ENCODE measurements at places on chromosomes 5 and 9.

GRCh38 chr5:171207256-171207847 is 101.7 kb upstream of the TLX3 start:
- no peak for DNase-seq

- no peak for DNase-seq
These were observed 29.2 kb downstream of the KLF4 start for GRCh38 chr9:107460153-107461023.

DNA sequence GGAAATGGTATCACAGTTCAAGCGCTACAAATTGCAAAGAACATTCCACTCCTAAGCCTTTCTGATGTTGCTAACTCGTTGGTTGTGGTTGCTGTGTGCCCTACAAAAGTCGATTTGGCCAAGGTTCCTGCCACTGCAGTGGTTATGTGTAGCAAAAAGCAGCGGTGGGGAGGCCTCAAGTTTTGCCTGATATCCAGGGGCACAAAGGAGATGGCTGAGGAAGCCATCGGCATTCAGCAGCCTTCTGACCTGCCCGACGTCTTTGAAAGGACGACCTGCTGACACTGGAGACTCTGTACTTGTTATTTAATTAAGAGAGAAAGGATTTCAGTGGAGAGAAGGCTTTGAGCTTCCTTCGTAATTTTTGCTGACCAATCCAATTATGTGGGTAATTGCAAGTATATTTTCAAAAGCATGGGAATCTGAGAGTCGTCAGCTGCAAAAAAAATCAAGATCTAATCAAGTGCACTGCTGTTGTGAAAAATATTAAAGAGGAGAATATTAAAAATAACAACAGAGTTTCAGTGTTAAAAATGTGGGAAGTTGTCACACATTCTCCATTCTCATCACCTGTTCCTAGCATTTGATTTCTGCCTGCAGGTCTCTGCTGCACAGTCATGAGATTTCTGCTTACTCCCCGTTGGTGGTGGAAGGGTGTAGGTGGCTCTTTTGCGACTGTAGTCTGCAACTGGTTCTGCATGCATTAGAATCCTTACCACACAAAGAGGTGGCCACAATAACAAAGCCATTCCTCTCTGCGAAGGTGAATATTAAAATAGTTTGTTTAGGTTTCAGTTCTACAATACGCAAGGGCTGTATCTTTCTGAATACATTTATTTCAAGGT is 319.2 kb downstream of the IRX2 start:
- no peak for DNase-seq

DNA sequence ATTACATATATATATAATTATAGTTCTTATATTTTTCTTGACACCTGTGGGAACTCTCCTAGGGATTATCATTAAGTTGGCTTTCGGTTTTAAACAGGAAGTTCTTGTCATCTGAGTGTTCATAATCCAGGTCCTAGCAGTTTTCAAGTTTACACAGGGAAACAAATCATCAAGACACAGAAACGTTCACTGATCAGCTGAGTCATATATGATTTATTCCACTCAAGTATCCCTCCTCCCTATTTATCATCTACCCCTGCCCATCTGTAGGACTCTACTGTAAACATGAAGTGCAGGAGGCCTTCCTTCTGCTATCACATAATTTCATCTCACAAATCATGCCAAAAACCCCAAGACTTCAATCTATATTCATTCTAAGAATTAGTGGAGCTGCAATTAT is 6.3 kb downstream of the SLC25A51 start:
- no peak for DNase-seq

GRCh38 chr5:100479079-100479688 is 56.0 kb upstream of the FAM174A start:
- peak; percentile 70 for DNase-seq

DNA sequence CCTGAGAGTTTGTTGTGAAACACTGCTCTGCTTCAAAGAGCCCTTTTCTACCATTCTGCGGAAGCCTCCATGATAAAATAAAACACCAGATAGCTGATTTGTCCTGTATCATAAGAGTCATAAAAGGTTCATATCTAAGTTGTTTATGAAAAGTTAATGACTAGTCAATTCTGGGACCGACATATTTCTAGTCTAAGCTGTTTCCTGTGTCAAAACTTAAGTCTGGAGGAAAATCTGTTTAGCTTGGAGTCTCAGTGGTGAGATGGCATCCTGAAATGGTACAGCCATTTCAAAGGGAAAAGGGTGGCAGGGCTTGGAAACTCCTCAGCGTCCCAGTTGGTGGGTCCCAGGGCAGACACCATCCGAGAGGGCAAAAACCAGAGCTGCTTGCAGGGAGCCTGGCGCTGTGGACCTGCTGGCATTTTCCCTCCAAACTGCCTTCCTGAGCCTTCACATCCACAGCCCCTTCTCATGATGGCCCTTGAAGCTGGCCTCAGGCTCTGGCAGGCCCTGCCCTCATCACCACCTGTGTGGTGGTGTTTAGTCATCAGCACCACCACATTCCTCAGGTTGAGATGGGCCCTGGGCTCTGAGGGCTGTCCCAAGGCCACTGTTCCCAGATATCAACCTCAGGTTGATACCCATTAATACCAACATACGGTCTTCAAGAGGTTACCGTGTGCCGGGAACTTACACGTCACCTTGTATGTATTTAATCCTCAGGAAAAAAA is 184.0 kb downstream of the HSPA4 start:
- no peak for DNase-seq

GRCh38 chr5:88388476-88389337 is 120.1 kb upstream of the TMEM161B start:
- no peak for DNase-seq

GRCh38 chr5:180330810-180331646 is 22.1 kb downstream of the GFPT2 start:
- no peak for DNase-seq

- no peak for DNase-seq
These were observed 71.9 kb downstream of the UBAP1 start for GRCh38 chr9:34250721-34251120.

- DNase-seq, result no peak
These were observed 196.8 kb downstream of the ANXA1 start for GRCh38 chr9:73348471-73348870.

- no peak for DNase-seq
These were observed 108.0 kb upstream of the NR5A1 start for GRCh38 chr9:124615100-124615742.

- DNase-seq, result no peak
These were observed 17.3 kb downstream of the VAV2 start for GRCh38 chr9:133974631-133975341.

DNA sequence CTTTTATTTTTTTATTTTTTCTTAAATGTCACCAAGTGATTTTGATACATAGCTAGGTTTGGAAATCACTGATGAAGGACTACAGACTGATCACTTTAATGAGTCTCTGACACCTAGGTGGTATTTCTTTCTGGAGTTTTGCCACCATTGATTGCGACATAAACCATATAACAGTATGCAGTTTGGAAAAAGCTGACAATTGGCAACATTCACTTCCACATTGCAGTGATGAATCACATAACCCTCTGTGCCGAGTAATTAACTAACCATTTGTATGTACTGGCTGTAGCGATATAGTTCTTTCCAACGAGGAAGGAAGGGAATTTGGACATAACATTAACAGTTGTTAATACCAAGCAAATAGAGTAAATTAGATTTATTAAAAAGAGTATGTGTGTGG is 222.9 kb upstream of the EFNA5 start:
- DNase-seq, result no peak

DNA sequence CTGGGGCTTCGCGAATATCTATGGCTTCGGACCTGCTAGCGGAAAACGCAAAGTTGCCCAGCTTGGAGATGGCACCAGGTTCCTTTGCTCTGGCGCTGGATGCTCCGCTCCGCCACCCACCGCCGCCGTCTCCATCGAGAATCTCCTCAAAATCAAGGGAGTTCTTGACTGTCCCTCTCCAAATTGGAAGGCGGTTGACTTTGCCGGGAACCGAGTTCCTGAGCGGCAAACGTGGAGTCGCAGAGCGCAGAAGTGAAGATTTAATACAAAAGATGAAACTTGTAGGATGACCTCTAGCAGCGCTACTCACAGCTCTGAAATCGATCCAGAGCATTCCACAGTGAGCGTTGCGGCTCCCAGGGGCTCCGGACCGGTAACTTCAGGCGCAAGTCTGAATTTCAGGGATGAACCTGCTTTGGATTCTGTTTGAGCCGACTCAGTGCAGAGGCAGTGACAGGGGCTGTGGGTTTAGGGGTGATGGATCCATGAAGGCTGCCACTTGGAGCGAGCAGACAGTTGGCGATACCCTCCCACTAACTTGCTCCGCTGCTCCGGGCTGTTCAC is 1641.5 kb upstream of the C9orf72 start:
- no peak for DNase-seq

- DNase-seq, result no peak
These were observed 430.6 kb downstream of the NR2F1-AS1 start for GRCh38 chr5:93150311-93151012.

DNA sequence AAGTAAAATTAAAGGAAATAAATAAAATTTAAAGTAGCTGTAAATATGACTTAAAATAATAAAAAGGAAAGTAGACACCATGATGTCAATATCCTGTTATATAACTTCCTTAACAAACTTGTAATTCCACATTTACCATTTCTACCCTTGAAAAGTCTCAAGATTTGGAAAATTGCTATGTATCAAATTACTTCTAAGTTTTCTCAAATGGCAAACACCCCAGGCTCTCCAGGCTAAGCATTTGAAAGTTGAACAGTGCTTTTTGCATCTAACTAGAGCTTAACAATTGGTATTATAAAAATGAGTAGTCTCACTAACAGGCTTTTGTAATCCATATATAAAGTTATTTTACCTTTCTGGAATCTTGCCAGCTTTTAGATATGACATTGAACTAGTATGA is 41.5 kb upstream of the MACIR start:
- no peak for DNase-seq

DNA sequence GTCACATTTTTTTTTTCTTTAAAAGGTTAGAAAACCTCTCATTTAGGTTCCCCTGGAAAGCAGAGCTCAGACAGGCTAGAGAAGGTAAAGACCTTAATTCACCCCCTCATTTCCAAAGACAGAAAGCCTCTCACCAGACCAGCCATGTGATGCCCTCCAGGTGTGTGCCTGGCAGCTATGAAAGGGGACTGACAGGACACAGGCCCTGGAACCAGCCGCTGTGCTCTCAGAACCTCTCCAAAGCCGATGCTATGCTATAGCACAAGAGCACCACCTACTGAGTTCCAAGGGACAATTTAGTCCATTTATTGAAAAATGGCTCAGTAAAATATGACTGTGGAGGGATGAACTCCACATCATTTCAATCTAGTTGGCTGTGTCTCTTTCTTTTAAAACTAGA is 48.8 kb downstream of the FANCC start:
- DNase-seq, result peak; percentile 75

GRCh38 chr5:174900240-174900865 is 176.0 kb downstream of the MSX2 start:
- DNase-seq, result no peak

GRCh38 chr5:97635553-97635952 is 452.5 kb upstream of the RIOK2 start:
- no peak for DNase-seq

- DNase-seq, result no peak
These were observed 2.5 kb upstream of the RAB14 start for GRCh38 chr9:121204121-121204520.

DNA sequence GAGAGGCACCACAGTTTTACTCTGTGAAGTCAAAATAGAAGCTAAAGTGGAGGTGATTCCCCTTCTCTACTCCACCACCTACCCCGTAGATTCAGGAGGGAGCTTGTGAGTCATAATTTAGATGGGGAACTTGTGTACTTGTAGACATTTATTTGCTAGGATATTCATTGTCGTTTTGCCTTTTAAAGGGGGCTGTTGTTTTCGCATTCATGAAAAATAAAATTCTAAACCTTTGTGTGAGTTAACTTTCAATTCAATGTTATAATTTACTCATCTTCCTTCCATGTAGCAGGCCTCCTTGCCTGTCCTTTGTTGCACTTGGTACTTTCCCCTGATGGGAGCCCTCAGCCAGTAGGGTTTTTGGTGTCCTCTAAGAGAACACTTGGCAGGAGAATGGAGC is 22.0 kb downstream of the SECISBP2 start:
- no peak for DNase-seq

- no peak for DNase-seq
These were observed 6.9 kb upstream of the CCIN start for GRCh38 chr9:36162211-36162738.

DNA sequence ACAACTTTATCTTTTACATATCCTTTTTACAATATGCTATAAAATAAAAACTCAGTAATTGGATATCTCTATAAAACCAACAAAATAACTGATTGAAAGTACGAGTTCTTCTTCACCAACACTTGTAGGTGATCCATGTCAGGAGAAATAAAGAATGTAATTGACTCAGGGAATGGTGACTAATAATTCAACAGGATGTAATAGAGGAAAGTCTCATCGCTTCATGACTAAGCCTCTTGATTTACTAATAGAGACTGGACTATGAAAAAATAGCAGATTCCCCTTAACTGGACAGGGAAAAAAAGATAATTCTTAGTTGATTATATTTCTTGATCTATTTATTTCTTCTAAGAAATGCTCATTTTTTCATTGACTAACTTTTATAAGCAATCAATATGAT is 507.7 kb upstream of the PTGER4 start:
- no peak for DNase-seq

DNA sequence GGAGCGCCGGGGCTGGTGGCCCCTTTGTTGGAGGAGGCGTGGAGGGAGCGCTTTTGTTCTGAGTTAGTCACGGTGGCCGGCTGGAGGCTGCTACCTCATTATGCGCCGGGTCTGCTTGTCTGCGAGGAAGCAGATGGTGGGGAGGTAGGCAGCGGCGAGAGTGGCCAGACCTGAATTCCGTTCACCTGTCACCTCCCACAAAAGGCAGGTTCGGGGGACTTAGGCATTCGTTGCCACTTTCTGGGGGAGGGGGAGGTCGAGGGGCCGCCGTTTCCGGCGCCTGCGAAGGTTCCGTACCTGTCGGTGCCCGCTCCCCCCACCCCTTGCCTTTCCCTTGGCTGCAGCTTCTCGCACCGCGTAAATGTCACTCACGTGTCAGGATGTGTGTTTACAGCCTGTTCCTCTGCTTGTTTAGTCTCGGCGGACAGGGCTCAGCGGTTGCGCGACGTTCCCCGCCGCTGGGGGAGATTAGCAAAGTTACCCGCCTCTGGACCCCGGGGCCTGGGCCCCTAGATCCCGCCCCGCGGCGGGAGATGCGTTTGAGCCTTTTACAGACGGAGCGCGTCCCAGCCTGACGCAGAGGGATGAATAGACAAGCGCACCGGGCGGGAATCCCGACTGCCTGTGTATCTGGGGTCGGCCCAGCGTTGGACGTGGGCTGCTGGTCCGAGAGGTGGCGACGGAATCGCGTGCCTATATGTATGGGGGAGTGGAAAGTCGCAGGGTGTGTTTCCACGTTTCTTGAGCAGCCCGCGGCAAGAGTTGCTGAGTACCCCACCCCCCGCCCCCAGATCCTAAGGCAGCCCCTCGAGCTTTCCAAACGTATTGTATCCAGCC is 2.7 kb upstream of the LHX2 start:
- peak; percentile 89 for DNase-seq

All from NCI-H2029 treated with DMSO at 0.1 percent for 48 hours (cell line).